ENCODE measurements at places on chromosomes 1 and 21.

GRCh38 chr1:229098903-229099578, 171.9 kb upstream of the RAB4A start:
- DNase-seq: no peak

DNA sequence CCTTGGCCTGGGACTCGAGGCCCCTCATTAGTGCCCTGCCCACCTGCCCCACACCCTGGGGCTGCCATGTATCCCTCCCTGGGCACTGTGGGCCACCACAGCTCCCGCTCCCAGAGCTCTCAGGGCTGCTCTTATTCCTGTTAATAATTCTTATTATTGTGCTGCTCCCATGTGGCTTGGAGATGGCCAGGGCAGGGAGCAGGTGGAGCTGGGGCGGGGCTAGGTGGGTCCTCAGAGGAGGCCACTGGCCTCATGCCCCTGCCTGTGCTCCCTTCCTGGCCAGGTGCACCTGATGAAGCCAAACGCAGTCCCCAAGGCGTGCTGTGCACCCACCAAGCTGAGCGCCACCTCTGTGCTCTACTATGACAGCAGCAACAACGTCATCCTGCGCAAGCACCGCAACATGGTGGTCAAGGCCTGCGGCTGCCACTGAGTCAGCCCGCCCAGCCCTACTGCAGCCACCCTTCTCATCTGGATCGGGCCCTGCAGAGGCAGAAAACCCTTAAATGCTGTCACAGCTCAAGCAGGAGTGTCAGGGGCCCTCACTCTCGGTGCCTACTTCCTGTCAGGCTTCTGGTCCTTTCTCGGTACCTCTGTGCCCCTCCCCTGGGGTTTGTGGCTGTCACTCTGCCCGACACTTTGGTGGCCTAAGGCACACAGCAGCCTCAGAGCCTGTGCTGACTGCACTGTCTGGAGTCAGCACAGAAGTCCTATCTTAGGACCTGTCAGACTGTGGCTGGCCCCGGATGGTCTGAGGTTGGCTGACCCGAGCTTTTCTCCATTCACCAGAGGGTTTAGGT, 34.1 kb downstream of the BMP8A start:
- DNase-seq: peak; percentile 27

DNA sequence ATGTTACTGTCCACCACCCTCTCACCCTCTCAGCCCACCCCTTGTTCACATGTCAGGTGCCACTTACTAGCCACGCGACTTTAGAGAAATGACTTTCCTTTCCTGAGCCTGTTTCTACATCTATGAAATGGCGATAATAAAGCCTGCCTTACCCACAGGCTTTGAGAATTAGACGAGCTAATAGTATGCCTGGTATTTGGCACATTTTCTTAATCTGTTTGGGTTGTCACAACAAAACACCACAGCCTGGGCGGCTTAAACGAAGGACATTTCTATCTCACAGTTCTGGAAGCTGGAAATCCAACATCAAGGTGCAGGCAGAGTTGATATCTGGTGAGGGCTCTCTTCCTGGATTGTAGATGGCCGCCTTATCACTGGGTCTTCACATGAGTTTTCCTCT, 273.9 kb upstream of the FMN2 start:
- no peak for DNase-seq

DNA sequence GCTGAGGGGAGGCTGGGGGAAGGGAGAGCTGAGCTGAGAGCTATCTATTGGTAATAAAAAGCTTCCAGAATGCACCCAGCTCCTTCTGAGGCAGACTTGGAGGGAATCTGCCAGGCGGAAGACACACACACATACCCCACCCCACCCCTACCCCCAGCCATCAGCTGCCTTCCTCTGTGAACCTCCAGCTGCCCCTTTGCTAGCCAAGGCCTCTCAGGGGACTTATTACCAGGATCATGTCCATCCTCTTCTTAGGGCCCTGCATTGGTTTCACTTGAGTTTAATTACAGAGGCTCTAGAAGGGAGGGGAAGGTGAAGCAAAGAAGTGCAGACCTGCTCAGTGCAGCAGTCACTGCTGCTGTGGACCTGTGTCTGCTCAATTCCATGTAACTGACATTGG, 156.4 kb downstream of the OMA1 start:
- DNase-seq: no peak

- DNase-seq: no peak
Measured at GRCh38 chr1:157418659-157419058, 133.7 kb downstream of the FCRL5 start.

- DNase-seq: no peak
Measured at GRCh38 chr1:16625497-16626408, 12.4 kb upstream of the NBPF1 start.

DNA sequence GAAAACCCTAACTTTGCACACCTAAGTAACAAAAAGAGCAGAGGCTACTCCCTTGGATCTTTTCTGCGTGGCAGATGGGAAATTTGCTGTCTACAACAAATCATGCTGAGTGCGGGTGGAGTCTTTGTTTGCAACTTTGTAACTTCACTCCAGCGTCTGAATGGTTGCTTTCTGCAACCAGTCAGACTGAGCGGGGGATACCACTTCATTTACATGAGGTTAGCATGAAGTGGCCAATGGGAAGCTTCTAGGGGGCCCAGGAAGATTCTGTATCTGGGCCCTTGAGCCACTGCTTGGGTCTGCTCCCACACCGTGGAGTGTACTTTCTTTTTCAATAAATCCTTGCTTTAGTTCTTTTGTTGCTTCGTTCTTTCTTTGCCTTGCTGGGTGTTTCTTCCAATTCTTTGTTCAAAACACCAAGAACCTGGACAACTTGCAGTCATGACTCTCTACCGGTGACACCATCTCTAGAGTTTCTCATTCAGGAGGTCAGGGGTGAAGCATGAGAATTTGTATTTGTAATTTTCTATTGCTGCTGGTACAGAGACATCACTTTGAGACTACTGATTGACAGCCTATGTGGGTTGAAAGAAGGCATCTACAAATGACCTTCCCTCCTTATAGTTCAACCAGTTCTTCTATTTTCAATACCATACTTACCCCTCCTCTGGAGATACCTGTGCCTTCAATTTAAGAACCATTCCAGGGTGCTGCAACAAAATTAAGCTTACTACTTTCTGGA, 55.8 kb upstream of the RC3H1 start:
- no peak for DNase-seq

DNA sequence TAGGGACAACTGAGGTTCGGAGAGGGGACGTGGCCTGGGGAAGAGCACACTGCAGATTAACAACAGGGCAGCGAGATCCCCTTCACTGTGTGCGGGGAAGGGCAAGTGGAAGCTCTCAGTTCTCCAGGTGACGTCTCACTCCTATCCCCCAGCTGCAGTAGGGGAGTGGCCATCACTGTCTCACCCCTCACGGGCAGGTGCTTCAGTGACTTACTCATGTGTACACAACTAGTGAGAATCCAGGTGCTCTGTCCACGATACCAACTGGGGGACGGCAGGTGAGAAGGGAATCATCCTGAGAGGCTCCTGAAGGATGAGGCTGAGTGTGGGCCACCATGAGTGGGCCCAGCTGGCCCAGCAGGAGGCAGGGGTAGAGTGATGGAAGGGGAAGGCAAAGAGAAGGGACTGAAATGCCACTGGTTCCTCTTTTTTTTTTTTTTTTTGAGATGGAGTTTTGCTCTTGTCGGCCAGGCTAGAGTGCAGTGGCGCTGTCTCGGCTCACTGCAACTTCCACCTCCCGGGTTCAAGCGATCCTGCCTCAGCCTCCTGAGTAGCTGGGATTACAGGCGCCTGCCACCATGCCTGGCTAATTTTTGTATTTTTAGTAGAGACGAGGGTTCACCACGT, 25.9 kb downstream of the RHBG start:
- DNase-seq: no peak

Data from naive thymus-derived CD8-positive, alpha-beta T cell (primary cell).